ENCODE measurements at places on chromosomes 7 and 10.

DNA sequence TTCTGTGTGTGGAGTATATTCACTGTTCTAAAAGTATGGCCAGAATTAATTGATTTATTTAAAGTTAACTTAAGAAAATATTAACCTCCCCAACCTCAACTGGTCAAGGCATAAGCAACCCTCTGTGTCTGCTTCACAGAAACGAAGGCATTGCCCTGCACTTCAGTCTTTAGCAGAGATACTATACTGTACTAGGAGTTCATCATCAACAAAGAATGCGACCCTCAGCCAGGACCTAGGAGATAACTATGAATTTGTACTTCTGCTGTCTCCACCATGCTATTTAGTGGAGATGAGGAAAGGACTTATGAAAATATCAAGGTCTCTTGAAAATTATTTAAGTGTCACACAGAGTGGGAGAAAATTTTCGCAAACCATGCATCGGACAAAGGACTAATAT lies 35.7 kb upstream of the SEMA3D start:
- DNase-seq = no peak

DNA sequence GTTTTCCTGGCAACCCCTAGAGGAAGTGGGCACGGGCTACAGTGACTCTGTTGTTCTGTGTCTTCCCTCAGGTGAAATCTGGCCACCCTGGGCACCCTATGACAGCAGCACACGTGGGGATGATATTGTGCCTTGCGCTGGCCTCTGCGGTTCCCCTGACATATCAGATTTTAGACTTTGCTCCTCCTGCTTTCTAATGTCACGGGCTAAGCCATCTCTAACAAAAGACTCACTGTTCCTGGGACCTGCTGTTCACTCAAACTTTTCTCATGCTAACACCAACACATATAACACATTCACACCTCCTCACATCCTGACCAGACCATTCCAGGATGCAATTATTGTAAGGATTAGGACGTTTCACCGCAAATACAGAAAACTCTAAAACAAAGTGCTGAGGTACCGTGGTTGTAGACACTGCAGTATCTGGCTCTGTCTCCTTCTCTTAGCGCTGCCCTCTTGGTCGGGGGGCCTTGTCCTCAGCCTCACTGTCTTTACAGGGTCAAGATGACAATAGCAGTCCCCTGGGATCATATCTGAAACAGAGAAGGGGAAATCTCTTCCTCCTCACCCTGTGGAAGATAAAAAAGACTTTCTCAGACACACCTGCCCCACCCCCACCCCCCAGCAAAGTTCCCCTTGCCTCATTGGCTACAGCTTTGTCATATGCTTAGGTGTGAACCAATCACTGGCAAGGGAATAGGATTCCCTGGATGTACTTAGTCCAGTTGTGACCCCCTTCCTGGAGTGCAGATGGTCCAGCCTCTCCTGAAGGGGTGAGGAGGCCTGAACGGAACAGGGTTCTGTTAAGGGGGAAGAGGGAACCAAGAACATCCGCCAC lies 14.1 kb downstream of the CHN2 start:
- DNase-seq = no peak

DNA sequence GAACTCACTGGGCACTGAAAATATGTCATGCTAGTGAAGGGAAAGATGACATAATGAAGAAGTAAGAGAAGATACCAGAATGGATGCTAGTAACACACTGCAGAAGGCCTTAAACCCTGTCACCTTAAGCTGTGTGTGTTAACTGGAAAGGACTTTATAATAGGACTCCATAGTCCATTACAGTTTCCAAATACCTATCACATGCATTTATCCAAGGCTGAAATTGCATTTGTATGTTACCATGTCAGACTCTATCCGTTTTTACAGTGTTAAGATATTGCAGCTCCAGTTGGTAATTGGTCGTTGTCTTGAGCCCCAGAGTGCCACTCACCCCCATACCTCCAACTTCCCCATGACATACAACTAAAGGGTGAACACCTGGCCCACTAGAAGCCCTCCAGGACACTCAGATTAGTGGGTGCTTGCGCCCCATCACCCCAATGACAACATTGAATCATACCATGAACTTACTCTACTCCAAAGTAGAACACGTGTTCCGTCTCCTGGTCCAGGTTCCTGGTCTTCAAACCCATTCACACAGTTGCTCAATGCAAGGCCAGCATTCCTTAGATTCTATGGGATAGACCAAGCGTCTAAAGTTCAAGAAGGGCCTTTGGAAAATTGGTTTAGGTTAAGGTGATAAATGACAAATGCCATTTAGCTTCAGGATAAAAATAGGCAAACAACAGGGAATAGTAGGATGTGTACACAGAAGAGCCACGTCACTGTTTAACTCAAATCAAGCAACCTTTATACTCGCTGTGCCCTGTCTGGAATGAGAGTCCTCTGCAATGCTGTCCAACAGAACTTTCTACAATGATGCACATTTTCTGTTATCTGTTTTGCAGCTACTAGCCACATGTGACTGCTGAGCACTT lies 2.1 kb upstream of the RAPGEF5 start:
- no peak for DNase-seq

DNA sequence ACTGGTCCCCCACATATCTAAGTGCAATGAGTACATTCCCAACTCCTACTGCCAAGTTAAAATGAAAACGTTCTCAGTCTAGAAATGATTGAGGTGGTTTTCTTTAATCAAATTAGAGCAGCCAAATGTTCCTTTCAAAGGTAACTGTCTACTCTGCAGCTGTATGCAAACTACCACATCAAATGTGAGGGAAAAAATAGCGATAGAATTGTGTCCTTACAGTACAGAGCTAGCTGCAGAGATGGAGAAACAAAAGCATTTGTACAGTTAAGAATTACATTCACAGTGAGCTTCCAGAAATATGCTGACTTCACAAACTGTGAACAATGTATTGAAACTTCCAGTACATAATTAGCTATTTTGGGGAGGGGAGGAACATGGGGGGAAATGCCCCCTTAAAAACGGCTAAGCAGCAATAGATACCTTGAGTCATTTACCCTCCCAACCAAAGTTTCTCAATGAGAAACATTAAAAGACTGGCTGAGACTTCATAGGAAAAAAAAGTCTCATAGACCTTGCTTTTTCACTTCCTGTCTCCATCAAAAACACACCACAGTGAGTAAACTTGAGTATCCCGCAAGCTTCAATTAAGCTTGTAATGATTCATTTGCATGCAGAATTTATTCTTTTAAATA lies 22.9 kb downstream of the CDK6 start:
- DNase-seq = no peak

GRCh38 chr10:13365243-13365642 lies 17.1 kb upstream of the SEPHS1 start:
- DNase-seq = no peak

DNA sequence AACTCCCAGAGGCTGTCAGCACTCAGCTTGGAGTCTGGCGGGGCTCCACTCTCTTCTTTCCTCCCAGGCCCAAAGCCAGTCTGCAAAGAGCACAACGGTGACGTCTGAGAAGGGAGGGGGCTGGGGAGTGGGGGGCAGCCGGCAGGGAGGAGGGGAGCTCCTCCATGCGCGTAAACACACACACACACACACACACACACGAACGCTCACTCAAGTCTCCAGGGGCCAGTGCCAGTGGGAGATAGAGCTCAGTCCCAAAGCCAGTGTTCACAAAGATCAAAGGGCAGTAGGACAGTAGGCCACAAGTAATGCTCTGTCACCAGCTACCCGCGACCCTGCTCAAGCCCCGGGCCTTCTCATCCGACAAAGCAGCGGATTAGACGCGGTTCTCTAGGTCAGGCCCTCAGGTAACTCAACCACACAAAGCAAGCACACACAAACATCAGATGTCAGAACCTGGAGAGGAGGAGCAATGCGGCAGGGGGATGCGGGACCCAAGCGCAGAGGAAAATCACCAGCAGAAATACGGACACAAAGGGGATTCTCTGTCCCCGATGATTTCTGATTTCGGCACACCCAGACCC lies 19.9 kb downstream of the TCAF1 start:
- no peak for DNase-seq

GRCh38 chr7:49400891-49401550 lies 372.4 kb upstream of the VWC2 start:
- no peak for DNase-seq

- DNase-seq = no peak
Measured at GRCh38 chr10:11208908-11209829, 191.5 kb downstream of the CELF2 start.

GRCh38 chr7:22799633-22800032 lies 23.0 kb downstream of the TOMM7 start:
- DNase-seq = no peak

DNA sequence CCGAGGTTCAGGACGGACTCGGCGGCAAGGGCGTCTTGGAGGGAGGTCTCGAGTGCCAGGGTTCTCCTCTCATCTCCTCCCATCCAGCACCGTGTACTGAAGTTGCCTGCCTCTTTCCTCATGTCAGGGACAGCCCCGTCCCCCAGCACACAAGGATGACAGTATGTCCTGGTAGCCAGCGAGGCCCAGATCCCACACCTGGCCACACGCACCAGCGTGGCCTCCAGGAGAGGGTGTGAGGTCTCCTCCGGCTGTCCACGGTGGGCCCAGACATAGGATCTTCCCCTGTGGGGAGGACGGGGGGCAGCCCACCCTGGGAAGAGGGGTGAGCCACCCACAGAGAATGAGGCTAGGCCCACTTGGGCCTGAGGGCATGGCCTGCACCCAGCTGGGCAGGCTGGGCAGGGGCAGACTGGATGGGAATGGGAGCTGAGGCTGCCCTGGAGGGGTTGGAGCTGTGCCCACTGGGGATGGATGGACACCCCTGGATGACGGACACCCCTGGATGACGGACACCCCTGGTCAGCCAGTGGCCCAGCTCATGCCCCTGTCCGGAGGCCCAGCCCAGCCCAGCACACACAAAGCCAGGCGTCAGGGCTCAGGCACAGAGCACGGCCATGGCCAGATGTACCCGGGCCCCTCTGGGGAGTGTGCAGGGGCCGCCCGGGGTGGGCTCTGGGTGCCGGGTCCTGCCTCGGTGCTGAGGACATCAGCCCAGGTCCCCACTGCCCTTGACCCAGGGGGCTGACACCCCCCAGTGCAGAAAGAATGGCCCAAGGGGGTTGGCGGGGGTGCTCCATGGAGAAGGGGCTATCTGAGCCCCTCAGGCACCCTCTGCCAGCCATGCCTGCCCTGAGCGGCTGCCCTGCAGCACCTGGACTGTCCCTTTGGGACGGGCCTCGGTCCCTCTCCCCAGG lies 30.9 kb upstream of the CFAP46 start:
- no peak for DNase-seq

- no peak for DNase-seq
Measured at GRCh38 chr7:79880312-79880711, 254.3 kb upstream of the GNAI1 start.

DNA sequence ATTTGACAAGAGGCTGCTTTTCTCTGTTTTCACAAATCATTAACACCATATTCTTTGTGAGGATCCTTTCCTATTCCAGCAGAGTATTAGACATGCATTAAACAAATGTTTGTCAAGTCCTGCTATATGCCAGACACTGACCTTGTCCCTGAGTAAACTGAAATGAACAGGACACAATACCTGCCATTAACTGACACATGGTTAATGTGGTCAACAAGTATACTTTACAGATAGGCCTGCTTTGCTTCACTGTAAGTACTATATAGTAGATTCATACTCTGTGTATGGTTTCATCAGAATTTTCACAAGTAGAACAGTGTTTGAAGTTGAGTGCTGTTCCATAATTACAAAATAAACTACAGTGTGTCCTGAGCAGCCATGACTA lies 5.9 kb downstream of the TNKS2 start:
- DNase-seq = no peak

DNA sequence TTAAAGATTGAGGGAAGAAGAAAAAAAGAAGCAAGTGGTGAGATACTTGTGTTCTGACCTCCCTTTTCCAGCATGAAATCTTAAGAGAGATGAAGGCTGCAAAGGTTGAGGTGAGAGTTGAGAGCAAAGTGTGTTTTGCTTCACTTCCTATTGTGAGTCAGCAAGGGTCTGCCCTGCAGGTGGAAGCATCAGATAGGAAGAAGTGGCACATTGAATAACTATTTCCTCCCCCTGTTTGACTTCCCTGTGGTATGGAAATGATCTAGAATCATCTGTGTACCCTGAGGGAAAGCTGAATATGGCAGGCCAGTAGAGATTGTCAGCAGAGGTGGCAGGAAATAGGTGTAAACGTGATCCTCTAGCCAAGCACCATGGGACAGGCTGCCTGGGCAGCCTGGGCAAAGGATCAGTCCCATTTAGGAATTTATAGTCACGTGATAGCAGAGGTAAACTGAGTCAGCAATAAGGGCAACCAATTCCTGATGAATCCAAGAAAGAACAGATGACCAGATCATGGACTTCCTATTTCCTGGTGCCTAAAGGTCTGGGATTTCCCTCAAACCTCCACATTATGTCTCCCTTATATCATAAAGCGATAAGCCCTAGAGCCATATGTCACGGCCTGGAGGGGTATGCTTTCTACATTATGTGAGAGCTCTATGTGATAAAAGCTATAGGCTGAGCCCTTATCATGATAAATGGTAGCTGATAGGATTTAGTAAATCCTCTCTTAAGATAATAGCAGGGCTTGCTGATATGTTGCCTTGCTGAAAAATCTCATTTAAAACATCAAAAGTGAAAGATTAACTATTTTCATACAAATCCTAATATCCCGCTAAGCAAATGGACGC lies 287.0 kb downstream of the MDFIC start:
- DNase-seq = no peak

DNA sequence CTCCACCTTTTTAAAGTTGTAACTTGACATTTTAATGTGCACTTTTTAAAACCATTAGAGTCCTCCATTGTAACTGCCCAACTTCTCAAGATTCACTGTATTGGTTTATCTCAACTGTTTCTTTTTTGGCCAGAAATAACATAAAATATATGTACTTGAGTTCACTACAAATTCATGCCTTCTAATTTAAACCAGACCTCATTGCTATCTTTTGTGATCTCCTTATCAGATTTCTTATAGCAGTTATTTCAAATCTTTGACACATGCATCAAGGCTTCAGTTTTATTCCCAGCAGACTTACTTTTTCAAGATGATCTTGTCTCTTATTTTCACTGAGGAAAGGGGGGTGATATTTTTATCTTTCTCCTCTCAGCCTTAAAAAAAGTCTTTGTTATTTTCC lies 154.3 kb downstream of the PHF14 start:
- DNase-seq = no peak

GRCh38 chr7:30800785-30801252 lies 29.6 kb downstream of the MINDY4 start:
- DNase-seq = no peak

DNA sequence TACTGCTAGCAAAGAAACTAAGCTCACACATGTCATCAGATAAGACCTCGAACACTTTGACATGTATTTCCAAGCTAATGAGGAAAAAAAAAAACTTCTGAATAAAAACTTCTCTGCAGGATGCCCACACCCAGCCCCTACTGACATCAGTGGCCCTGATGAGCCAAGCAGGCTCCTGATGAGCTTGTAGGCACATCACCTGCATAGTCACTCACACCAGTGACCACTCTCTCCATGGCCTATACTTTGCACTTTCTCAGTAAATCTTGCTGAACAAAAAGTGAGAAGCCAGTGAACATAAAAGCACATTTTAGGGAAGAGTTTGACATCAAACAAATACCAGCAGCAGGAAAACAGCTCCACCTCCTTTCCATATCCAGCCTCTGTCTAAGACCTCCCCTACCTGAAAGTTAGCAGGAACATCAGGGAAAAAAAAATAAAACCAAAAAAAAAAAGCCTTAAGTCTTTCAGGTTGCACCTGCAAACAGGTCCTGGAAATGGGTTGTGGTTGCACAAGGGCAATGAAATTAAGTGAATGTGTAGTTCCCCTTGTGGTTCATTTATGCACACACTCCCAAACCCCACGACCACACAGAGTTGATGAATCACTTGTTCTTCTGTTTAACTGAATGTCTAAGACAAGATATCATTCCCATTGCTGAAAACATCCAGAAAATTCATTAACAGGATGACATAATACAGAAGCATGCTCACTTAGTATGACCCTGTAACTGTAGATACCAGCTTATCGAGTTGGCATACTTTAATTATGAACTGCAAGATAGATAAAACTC lies 205.2 kb upstream of the PDE1C start:
- DNase-seq = no peak
